ENCODE measurements at places on chromosomes 3 and 15.

GRCh38 chr3:87833039-87833377 lies 225.8 kb downstream of the CGGBP1 start:
- no peak for DNase-seq

DNA sequence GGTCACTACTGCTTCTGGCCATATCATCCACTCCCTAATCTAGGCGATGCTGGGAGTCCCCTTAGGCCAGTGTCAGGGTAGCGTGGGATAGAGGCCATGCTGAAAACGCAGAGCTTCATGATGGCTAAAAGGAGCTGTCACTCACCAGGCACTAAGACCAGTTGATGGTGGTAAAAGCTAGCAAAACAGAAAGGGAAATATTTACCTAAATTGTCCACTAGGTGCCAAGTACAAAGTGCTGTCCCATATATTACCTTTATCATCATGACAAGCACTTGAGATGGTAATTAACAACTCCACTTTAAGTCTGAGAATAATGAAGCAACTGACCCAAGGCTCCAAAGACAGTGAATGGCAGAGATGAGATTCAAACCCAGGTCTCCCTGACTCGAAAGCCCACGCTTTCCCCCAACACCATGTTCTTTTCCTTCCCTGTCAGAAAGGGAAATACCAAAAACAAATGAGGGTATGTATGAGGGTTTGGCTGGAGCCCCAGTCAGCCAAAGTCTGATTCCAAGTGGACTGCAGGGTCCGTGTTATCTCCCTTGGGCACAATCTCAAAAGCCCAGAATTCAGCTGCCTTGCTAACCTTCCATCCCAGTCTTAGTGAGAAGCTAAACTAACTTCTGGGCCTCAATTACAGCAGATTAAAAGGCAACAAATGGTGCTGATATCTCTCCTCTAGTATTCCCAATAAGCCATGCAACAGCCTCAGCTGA lies 84.7 kb downstream of the RBPMS2 start:
- no peak for DNase-seq

GRCh38 chr15:69804786-69805185 lies 292.9 kb downstream of the TLE3 start:
- no peak for DNase-seq

DNA sequence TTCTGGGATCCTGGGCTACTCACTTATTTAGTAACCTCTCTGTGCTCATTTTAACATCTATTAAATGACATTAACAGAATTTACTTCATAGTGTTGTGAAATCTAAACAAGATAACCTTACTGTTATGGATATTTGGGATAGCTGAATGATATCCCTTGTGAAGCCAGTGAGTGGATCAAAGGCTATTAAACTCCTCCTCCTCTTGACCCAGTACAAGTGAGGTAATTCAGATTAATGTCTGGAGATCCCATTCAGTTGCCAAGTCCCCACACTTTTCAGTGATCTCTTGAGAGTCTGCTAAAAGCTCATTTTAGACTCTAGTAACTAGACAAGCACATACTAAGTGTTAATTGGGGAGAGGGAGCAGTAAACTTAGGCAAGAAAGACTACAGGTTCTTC lies 2.5 kb upstream of the ANKRD28 start:
- no peak for DNase-seq

GRCh38 chr3:183878071-183878470 lies 6.6 kb downstream of the PARL start:
- DNase-seq: no peak

DNA sequence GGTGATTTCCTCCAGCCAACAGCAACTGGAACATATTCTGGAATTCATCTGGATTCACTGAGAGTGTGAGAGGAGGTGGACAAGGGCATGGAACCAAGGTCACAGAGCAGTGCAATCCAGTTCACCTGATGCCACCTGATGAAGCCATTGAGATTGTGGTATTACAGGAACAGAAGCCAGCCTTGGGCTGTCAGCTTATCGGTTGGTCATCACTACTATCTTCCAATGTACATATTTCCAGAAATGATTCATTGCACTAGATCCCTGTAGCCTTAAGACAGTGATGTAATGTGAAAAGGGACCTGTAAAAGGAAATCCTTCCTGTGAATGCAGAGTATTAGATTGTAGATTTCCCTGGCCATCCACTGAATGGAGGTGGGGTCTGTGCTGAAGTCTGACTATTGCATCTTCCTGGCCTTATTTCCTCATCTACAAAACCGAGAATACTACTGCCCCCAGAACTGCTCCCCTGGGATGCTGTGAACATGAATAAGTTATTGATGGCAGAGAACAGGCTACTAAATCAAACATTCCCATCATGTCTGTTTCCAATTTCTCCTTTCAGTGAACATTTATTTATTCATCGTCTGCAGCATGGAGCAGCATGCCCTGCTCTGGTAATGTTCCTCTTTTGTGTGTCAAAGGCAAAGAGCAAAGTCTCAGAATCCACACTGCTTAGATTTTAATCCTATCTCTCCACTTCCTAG lies 47.4 kb upstream of the TPM1 start:
- DNase-seq: no peak

GRCh38 chr3:48180021-48180420 lies 8.2 kb downstream of the CDC25A start:
- DNase-seq: no peak
